ENCODE measurements at places on chromosomes 16 and 17.

- DNase-seq, result peak; percentile 70
Observed at GRCh38 chr16:85750146-85750826, 610 bp downstream of the C16orf74 start.

DNA sequence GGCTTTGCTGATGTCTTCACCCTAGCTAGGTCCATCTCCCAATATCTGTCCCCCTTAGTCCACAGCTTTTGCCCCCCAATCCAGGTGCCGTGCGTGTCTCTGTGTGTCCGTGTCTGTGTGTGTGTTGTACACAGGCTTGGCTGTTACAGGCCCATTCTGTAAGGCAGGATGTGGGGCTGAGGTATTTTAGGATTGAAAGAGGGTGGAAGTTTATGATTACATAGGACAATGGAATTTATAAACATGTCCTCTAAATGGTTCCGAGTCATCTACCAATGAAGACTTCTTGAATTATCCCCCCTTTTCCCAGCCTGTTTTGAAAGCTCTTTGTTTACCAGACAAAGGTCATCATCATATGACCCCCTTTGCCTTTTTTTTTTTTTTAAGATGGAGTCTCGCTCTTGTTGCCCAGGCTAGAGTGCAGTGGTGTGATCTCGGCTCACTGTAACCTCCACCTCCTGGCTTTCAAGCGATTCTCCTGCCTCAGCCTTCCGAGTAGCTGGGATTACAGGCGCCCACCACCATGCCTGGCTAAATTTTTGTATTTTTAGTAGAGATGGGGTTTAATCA is 21.9 kb downstream of the ACE start:
- peak; percentile 68 for DNase-seq

GRCh38 chr16:89039756-89040155 is 53.9 kb upstream of the ACSF3 start:
- no peak for DNase-seq

DNA sequence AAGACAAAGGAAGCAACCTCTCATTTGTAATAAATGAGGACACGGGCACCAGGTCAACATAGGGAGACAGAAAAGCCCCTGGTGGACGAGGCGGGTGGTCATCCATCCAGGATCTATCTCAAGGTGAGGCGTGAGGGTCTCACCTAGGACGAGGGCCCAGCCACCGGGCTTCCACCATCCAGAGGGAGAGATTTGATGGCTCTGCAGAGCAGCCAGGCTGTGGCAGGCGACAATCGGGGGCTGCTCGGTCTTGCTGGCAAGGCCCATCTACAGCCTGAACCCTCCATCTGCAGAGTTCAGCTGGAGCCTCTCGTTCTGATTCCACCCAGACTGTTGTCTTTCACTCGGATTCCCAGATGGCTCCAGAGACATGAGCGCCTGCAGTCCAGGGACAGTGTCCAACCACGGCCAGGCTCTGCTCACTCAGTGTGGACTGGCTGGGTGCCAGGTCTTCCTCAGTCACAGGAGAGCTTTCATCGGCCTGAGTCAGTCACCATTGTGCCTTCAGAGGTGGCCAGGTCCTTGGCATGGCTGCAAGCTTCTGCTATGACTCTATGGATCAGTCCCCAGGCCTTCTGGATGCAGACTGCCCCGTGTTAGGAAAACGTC is 5.9 kb downstream of the LITAFD start:
- DNase-seq, result no peak

DNA sequence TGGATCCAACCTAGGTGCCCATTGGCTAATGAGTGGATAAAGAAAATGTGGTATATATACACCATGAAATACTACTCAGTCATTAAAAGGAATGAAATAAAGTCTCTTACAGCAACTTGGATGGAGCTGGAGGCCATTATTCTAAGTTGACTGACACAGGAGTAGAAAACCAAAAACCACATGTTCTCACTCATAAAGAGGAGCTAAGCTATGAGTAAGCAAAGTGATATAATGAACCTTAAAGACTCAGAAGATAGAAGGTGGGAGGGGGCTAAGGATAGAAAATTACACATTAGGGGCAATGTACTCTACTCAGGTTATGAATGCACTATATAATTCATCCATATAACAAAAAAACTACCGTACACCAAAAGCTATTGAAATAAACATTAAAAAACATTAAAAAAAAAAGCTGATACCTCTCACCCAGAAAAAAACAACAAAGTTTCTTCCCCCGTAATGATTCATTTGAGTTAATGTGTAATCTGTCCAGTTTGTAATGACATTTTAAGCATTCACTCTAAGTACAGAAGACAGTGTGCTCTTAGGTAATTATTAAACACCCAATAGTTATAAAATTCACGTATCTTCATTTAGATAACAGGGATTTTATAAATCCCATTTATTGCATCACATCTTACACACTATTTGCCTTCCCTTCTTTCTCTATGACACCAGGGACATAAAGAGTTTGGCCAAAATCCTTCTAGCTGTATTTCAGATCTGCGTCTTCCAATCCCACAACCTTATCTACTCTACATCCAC is 941.5 kb downstream of the CDH11 start:
- no peak for DNase-seq

- DNase-seq, result no peak
Observed at GRCh38 chr16:8764525-8765250, 32.8 kb downstream of the TMEM186 start.

Measured in choroid plexus epithelial cell (primary cell).